Neural progenitor cell (in vitro differentiated cells): ENCODE measurements at places on chromosomes 4 and X. TPM values are rescaled to one million over a fixed set of nuclear protein-coding genes. Genes with fewer than 3 reads are reported as not detected.

DNA sequence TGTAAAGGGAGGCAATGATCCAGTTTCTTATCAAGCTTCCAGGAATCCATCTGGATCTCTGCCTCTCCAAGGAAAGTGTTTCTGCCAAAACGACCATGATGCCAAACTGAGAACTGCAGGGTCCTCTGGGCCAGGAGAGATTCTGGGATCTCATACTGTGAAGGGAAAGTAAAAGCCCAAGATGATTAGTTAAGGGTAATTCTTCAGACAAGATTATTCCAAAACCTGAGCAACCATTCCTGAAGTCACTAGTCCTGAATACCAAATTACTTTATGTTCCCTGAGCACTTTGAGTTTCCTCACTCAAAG, 42.0 kb downstream of the SRPX2 start:
- no peak for DNase-seq
- H3K27me3 ChIP-seq: no peaks in the 10 kb centered on the region
- no peaks in the 10 kb centered on the region for H3K36me3 ChIP-seq
- H3K4me3 ChIP-seq: no peak overlapping the region

Gene UTP3
- 19.1 and 19.8 TPM in 2 replicates for total RNA-seq

DNA sequence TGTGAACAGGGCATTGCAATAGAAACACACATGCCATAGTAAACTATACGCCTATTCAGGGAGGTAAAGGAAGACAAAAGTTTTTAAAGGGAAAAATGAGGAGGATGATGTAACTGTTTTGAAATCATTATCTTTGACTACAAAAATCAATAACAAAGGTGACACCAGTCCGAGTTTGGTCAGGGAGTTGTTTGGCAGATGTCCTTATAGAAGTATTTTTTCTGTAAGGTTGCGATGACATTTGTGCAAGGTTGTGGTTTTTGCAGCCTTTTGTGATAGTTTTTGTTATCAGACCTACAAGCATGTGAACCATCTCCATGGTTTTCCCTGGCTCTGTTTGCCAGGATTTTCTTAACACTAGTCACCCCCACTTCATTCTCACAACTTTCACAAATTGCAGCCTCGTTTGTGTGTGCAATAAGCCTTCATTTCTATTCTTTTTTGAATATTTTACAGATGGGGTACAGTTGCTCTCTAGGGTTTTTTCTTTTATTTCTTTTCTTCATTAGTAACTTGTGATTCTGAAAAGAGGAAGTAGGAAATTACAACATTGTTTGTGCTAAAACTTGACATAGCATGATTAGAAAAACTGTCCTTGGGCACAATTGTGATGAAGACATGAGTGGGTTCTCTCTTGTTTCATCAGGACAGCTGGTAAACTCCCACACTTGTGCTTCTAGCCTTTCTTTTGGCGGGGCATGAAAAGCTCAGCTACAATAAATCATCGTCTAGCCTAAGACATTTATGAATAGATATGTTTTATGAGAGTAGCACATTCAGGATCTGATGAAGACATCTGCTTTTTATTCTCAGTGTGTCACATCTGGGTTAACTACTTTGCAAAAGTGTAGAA, 60.2 kb upstream of the PNPLA4 start:
- H3K4me1 ChIP-seq: no peaks in the 10 kb centered on the region
- H3K36me3 ChIP-seq: no peaks in the 10 kb centered on the region
- no peak for DNase-seq
- no peaks in the 10 kb centered on the region for H3K27me3 ChIP-seq
- no peak overlapping the region for H3K27ac ChIP-seq

DNA sequence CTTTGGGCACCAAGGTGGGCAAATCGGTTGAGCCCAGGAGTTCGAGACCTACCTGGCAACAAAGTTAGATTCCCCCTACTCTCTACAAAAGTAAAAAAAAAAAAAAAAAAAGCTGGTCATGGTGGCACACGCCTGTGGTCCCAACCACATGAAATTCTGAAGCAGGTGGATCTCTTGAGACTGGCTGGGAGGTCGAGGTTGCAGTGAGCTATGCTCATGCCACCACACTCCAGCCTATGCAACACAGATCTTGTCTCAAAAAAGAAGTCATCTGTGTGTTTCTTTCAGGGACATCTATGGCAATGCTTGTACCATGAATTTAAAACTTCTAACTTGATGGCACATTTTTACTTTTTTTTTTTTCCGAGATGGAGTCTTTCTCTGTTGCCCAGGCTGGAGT, 55.3 kb downstream of the UGT2A2 start:
- no peak overlapping the region for H3K27ac ChIP-seq
- no peaks in the 10 kb centered on the region for H3K36me3 ChIP-seq
- no peak for DNase-seq
- no peaks in the 10 kb centered on the region for H3K27me3 ChIP-seq

GRCh38 chr4:38386654-38387188, 277.3 kb upstream of the KLF3 start:
- no peak for DNase-seq
- H3K4me1 ChIP-seq: peaks cover 19% of the 10 kb centered on the region
- H3K27ac ChIP-seq: no peak overlapping the region
- H3K27me3 ChIP-seq: no peaks in the 10 kb centered on the region
- H3K36me3 ChIP-seq: no peaks in the 10 kb centered on the region
- H3K4me3 ChIP-seq: no peak overlapping the region

DNA sequence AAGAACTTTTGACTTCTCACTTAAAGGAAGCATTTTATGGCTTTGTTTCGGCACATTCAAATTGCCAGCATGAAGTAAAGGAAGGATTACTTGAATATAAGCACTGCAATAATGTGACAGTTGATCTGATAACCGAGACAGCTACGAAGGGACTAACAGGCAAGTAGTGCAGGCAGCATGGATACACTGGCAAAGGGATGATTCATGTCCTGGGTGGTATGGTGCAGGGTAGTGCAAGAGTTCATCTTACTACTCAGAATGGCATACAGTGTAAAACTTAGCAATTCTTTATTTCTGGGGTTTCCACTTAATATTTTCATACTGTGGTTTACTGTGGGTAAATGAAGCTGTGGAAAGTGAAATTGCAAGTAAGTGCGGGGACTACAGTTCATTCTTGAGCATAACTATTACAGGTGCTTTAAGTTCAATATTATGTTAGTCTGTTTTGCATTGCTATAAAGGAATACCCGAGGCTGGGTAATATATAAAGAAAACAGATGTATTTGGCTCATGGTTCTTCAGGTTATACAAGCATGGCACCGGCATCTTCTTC, 611.8 kb downstream of the SPOCK3 start:
- no peaks in the 10 kb centered on the region for H3K4me1 ChIP-seq
- H3K36me3 ChIP-seq: no peaks in the 10 kb centered on the region
- no peak overlapping the region for H3K4me3 ChIP-seq
- H3K27me3 ChIP-seq: no peaks in the 10 kb centered on the region
- H3K27ac ChIP-seq: no peak overlapping the region

- H3K27ac ChIP-seq: no peak overlapping the region
- DNase-seq: no peak
- peaks cover 4% of the 10 kb centered on the region for H3K36me3 ChIP-seq
- no peak overlapping the region for H3K4me3 ChIP-seq
- H3K4me1 ChIP-seq: peaks cover 21% of the 10 kb centered on the region
Observed at GRCh38 chr4:52618795-52619590, 40.1 kb downstream of the USP46 start.

Gene LUZP4
- not detected in 2 replicates for total RNA-seq

Gene OCIAD1
- total RNA-seq: 162 and 260 TPM in 2 replicates

Gene GIMD1
- total RNA-seq: not detected in 2 replicates

Gene NPNT
- total RNA-seq: 0.22 TPM in 1 of 2 replicates, not detected in the other

Gene SGCB
- 33.8 and 51.8 TPM in 2 replicates for total RNA-seq

GRCh38 chr4:182074139-182074538, 169.1 kb upstream of the TENM3 start:
- H3K4me1 ChIP-seq: peaks cover 14% of the 10 kb centered on the region
- DNase-seq: no peak
- no peaks in the 10 kb centered on the region for H3K36me3 ChIP-seq
- no peaks in the 10 kb centered on the region for H3K27me3 ChIP-seq
- no peak overlapping the region for H3K4me3 ChIP-seq

Gene TAF9B
- 71.5 and 103 TPM in 2 replicates for total RNA-seq

Gene CD38
- 0.19 and 0.64 TPM in 2 replicates for total RNA-seq

- no peak overlapping the region for H3K4me3 ChIP-seq
- no peaks in the 10 kb centered on the region for H3K4me1 ChIP-seq
- no peaks in the 10 kb centered on the region for H3K27me3 ChIP-seq
- no peaks in the 10 kb centered on the region for H3K36me3 ChIP-seq
- no peak overlapping the region for H3K27ac ChIP-seq
Observed at GRCh38 chrX:132231587-132231986, 12.3 kb upstream of the RAP2C start.

DNA sequence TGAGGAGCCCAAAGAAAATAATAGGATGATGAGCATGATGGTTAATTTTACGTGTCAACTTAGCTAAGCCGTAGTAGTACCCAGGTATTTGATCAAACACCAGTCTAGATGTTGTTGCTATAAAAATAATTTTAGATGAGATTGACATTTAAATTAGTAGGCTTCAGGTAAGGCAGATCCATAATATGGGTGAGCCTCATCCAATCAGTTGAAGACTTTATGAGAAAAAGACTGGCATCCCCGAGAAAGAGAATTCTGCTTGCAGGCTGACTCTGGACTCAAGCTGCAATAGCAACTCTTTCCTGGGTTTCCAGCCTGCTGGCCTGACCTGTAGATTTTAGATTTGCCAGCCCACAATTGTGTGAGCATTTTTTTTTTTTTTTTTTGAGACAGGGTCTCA, 192.8 kb upstream of the LNX1 start:
- no peak overlapping the region for H3K27ac ChIP-seq
- no peaks in the 10 kb centered on the region for H3K36me3 ChIP-seq
- no peak overlapping the region for H3K4me3 ChIP-seq
- DNase-seq: no peak
- H3K27me3 ChIP-seq: no peaks in the 10 kb centered on the region

DNA sequence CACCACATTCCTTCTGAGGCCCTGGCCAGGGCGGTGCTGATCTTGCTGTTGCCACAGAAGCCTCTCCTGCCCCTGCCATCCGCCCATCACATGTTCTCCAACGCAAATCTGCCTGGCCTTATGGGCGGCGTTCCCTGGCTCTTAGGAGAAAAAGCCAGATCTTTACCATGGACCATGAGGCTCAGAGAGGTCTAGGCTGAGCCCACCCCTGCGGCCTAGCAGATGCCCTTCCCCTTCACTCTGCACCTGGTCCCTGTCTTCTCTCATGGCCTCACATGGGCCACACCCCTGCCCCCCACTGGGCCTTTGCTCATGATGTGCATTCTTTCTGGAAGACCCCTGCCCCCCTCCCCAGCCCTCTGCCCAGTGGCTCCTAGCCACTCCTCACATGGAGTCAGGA, 78.5 kb downstream of the CRMP1 start:
- DNase-seq: no peak
- H3K4me1 ChIP-seq: no peaks in the 10 kb centered on the region
- H3K27me3 ChIP-seq: no peaks in the 10 kb centered on the region
- H3K36me3 ChIP-seq: no peaks in the 10 kb centered on the region
- H3K4me3 ChIP-seq: no peak overlapping the region

DNA sequence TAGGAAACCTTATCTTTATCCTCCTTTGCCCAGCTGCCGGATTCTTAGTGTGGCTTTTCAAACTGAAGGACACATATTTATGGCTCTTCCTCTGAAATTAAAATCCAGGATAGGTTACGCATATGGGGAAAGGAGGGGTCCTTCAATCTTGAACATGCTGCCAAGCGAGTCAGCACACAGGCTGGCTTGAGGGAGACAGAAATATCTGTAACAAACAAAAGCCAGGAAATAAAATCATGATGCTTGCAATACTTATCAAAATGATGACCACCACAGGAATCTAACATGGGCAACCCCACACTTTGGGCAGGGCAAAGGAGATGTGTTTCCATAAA, 196.4 kb upstream of the LDB2 start:
- H3K27me3 ChIP-seq: no peaks in the 10 kb centered on the region
- H3K36me3 ChIP-seq: no peaks in the 10 kb centered on the region
- no peak overlapping the region for H3K27ac ChIP-seq
- no peak for DNase-seq
- no peaks in the 10 kb centered on the region for H3K4me1 ChIP-seq
- no peak overlapping the region for H3K4me3 ChIP-seq

DNA sequence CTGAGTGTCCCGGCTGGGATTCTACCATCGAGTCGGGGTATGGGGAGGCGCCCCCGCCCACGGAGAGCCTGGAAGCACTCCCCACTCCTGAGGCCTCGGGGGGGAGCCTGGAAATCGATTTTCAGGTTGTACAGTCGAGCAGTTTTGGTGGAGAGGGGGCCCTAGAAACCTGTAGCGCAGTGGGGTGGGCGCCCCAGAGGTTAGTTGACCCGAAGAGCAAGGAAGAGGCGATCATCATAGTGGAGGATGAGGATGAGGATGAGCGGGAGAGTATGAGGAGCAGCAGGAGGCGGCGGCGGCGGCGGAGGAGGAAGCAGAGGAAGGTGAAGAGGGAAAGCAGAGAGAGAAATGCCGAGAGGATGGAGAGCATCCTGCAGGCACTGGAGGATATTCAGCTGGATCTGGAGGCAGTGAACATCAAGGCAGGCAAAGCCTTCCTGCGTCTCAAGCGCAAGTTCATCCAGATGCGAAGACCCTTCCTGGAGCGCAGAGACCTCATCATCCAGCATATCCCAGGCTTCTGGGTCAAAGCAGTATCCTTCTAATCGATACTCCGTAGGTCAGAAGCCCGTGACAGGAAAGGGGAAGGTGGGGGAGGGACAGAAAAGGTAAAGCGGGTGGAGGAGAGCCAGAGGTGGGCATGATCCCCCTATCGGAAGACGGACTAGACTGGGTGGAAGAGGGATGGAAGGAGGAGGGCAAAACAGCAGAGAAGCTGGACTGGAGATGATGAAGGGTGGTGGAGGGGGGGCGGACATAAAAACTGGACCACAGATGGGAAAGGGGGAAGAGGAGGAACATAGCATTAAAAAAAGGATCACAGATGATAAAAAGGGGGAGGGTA, 828 bp downstream of the TSPYL2 start:
- H3K27me3 ChIP-seq: no peaks in the 10 kb centered on the region
- no peak overlapping the region for H3K27ac ChIP-seq
- no peak for DNase-seq
- H3K36me3 ChIP-seq: peaks cover 3% of the 10 kb centered on the region
- peak overlapping the region; percentile 63 for H3K4me3 ChIP-seq

DNA sequence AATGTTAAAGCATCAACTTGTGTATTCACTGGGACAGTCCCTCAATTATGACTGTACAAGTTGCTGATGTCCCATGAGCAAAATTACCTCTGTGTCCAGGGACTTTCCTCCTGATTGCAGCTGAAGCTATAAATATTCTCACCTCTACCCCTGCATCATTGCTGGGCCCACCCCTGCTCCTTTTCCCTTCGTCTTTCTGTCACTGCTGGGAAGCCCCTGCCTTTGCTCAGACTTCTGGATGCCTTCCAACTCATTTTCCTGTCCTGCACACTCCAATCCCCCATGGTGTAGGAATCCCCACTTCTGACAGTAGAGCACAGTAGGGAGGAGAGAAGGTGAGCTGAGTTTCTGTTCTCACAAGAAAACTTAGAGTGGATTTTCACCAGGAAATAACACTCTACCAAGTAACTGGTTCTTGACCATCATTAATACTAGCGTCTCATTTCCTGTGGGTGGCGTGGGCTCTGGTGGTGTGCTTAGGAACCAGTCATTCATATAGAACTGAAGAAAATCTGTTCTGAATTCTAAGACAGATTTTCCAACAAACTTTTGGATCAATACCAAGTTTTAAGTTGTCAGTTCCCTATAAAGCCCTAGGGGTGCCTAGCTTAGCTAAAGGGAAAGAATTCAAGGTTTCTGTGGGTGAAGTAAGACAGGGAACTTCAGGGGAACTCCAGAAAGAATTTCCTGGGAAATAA, 136.2 kb upstream of the MED14 start:
- no peak overlapping the region for H3K27ac ChIP-seq
- H3K4me1 ChIP-seq: no peaks in the 10 kb centered on the region
- no peaks in the 10 kb centered on the region for H3K36me3 ChIP-seq
- H3K27me3 ChIP-seq: no peaks in the 10 kb centered on the region
